ENCODE measurements at places on chromosomes 5 and 9.

DNA sequence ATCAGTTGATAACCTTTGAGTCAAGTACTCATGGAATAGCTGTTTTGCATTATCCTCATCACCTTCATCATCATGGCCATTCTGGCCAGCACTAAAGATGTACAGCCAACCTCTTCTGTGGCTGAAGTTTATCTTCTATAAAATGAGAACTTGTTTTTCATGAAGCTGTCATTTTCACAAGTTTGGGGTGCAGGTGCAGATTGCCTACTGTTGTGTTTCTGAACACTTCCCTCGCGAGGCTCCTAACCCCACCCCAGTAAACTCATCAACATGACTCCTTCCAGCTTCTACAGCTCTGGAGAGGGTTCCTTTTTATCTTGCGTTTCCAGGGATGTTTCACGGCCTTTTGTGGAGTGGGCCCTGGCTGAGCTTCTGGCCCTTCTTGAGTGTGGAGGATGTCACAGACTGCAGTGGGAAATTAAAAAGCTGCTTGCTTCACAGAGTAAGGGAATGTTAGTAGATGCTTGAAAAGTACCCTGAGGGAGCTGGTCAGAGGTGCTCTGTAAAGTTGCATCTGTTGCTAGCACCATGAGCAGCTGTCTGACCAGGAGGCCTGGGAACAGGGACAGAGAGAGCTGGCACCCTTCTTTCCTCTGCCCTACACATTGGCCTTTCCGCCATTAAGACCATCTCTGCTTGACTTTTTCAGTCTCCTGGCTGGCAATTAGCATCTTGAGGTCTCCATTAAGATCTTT, 24.9 kb downstream of the SYK start:
- no peak for DNase-seq

DNA sequence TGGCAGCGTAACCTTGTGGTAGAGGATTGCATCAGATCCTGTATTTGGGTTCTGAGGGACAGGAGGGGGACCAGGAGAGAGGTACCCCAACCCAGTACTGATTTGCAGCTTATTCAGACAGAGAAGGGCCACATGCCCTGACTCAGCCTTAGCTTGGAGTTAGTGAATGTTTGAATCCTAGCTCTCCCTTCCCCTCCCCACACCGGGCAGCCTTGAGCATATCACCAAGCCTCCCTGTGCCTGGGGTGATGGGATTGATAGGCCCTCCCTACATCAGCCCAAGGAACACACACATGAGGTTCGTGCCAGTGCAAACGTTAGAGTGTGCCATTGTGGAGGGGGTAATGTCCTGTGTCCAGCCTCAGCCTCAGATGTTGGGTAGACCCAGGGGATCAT, 71.9 kb downstream of the AMBP start:
- DNase-seq = no peak

- DNase-seq = no peak
These were observed 9.4 kb upstream of the BOD1 start for GRCh38 chr5:173625673-173626504.

- no peak for DNase-seq
These were observed 115.2 kb upstream of the WWC1 start for GRCh38 chr5:168176251-168176650.

GRCh38 chr5:162593881-162594280, 526.3 kb downstream of the GABRG2 start:
- DNase-seq = no peak

- DNase-seq = no peak
These were observed 100.4 kb downstream of the SPOCK1 start for GRCh38 chr5:137398751-137399150.

- no peak for DNase-seq
These were observed 50.0 kb upstream of the SH3GL2 start for GRCh38 chr9:17528859-17529258.

DNA sequence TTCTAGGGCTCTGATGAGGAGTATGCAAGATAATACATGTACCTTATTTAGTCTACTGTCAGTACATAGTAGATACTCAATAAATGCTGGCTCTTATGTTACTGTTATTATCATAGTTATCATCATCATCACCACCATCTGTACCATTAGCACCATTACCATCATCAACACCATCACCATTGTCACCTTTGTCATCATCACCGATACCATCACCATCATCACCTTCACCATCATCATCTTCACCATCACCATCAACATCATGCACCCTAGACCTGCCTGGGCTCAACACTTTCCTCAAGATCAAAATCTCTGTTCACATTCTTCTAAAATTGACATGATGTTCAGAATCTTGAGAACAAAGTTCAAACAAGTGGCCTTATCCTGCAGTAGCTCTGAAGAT, 126.2 kb upstream of the PANK3 start:
- DNase-seq = no peak

DNA sequence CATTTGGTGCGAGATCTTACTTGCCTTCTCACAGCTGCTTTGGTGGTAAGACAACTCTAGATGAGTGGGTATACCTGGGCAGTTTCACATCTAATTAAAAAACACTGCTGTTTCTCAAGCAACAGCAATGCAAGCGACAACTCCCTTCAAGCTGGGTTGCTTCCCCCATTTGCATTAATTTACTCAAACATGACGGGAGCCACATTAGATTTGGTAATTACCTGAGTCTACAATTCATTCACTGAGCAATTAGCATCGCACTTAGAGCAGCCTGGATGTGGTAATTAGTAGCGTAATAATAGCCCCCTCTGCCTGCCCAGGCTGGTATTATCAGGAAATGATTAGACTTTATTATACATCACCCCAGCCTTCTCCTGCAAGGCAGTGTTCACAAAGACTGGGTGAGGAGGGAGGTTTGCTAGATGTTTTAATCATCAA, 73.4 kb downstream of the FBXO38 start:
- DNase-seq = no peak

DNA sequence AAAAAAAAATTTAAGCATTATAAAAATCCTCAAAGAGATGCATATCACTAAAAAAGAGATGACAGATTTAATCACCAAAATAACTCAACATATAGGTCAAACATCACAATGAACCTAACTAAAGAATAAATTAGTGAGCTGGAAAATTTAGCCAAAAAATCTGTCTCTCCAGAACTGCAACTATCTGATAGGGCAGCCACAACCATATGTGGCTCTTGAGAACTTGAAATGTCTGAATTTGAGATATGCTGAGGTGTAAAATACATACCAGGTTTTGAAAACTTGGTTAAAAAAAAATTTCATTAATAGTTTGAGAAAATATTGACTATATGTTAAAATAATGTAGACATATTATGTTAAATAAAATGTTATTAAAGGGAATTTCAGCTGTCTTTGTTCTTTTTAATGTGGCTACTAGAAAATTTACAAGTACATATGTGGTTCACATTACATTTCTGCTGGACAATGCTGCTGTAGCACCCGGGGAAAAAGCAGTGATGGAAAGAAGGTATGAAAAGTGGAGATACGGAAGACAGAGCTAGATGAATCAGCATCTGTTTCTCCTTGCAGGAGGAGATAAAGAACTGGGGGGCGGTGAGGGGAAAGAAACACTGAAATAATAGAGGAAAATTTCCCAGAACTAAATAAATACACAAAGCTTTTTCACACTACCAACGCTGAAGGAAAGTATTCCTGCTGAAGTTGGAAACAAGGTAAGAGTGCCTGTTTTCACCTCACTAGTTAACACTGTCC, 66.1 kb downstream of the DCP2 start:
- DNase-seq = no peak

- DNase-seq = no peak
These were observed 528.8 kb upstream of the PTGER4 start for GRCh38 chr5:40150896-40151295.

DNA sequence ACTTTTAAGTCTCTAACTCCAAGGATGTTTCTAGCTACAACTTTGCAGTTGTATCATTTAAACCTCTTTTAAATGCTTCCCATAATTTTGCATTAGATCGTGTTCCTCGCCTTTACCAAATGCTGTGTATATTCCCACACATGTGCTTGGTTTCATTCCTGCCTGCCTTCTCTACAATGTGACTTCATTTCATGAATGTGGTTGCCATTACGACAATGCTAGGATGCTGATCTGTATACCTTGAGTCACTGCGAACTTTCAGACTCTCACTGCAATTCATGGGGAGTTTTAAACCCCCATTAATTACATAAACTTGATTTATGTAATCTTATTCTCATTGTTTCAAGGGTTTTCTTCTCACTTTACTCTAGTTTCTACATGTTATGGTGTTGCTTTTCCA, 50.3 kb downstream of the UBE2QL1 start:
- no peak for DNase-seq

DNA sequence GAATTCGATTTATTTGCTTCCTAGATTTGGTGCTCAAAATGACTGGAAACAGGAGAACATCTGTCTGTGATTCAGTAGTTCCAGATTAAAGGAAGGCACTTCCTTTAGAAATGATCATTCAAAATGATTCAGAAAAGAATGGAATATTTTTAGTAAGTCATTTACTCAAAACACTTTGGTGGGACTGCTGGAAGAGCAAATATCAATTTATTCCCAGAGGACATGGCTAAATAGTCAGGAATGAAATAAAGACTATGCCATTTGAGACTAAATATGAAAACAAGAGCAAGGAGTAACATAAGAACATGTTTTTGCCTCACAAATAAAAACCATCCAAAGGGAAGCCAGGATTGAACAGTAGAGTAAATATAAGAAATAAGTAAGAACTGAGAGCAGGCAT, 138.6 kb upstream of the RASA1 start:
- no peak for DNase-seq
